ENCODE measurements at places on chromosomes 2 and 18.
A peak's percentile ranks its signal among the peaks of the same experiment; 100 is the strongest.

DNA sequence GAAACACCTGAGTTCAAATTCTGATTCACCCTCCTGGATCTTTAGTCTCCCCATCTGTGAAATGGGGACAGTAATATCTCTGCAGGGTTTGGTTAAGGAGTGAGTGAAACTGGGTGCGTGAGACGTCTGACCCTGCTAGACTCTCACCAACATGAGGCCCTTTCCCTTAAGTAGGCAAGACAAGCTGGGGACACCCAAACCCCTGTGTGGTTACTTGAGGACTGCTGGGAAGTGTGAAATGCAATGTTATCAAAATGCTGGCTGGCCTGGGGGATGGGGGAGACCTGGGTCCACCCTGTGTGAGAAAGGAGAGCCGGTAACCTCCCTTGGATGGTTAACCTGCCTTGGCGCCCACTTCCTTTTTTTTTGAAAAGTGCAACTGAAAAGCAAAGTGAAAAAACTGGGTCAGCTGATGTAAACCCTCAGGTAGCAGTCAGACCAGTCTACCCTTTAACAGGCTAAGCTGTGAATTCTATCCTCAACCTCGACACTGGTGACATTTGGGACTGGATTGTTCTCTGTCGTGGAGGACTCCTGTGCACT lies 82.3 kb downstream of the INPP5D start:
- no peak for DNase-seq

DNA sequence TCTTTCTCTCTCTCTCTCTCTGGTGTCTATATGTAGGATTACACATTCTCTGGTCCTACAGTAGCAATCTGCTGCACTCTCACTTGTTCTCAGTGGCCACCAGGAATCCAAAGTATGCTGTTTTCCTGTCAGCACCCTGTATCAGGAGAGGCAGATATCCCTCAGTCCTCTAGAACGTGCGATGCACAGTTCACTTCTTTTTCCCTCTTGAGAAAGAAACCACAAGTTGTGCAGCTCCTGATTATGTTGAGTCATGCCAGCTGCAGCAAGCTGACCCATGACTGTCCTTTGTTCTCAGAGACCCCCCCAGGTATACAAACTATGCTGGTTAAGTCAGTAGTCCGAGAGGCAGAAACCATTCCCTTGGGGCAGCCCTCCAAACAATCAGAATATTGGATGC lies 54.6 kb downstream of the LANCL1 start:
- no peak for DNase-seq

DNA sequence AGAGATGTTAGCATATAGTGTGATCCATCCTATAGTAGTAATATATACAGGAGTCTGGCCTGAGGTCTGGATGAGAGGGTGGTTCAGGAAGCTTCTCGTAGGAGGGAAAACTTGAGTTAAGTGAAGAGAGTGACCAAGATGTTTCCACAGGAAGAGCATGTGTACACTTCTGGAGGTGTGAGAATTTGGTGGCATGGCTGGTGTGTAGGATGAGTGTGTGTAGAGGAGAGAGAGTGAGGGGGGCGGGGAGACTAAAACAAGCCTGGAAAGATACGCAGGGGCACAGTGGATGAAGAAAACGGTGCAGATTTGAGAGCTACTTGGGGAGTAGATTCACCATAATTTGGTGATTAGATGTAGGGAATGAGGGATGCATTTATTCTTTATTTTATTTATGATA lies 43.5 kb upstream of the CTLA4 start:
- no peak for DNase-seq

DNA sequence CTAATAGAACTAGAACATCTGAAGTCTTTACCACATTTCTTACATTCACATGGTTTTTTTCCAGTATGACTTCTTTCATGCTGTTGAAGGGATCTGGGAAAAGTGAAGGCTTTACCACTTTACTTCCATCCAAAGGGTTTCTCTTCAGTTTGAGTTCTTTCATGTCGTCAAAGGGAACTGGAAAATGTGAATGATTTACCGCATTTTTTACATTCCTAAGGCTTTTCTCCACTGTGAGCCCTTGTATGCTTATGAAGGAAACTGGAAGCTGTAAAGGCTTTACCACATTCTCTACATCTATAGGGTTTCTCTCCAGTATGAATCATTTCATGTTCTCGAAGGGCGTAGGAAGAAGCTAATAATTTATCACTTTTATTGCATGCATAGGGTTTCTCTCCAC lies 46.7 kb downstream of the NBEAL1 start:
- DNase-seq = no peak

DNA sequence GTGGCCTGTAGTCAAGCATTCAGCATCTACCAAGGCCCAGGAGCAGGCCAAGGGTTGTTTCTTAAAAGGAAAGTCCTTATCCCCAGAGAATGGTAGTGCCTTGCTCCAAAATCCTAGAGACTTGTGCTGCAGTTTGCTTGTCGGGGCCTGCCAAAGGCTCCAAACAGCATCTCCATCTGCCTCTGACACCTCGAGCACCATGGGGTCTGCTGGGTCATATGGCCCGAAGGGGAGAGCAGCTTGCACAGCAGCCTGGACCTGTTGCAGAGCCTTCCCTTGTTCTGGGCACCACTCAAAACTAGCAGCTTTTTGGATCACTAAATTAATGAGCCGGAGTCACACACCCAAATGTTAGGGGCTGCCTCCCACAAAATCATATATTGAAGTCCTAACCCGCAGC lies 35.7 kb downstream of the GNAL start:
- no peak for DNase-seq

DNA sequence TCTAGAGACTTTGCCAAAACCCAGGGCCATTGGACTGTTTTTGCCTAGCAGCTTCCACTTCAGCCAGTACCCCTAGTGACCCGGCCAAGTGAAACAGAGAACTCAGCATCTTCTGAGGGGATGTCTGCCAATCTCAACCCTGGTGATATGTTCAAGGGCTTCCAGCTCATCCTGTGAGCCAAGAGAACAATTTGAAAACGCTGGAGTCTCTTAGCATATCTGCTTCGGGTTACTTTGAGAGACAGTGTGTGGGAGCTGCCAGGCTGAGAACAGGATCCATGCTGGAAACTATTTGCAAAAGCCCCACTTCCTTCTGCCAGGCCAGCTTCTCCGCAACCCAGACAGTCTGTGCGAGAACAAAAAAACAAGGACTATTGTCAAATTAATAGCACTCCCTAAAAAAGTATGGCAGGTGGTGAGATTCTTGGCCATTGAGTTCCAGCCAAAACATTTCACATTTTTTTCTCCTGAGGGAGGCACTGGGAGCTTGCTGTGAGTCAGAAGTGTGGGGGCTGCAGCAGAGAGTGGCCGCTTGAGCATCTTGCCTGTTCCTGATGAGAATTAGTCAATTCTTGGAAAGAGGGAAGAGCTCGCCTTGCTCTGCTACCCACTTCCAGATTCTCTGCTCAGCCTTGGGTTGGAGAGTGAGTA lies 395.6 kb upstream of the TRIB2 start:
- no peak for DNase-seq

- DNase-seq = no peak
These were observed 32.2 kb downstream of the IKZF2 start for GRCh38 chr2:213119061-213119809.

- DNase-seq = peak; percentile 86
These were observed 8.3 kb downstream of the OSR1 start for GRCh38 chr2:19349911-19350677.

- peak; percentile 58 for DNase-seq
These were observed 1.8 kb downstream of the ZFP36L2 start for GRCh38 chr2:43224571-43225092.

- DNase-seq = no peak
These were observed 80.4 kb upstream of the PROKR1 start for GRCh38 chr2:68562934-68563333.

DNA sequence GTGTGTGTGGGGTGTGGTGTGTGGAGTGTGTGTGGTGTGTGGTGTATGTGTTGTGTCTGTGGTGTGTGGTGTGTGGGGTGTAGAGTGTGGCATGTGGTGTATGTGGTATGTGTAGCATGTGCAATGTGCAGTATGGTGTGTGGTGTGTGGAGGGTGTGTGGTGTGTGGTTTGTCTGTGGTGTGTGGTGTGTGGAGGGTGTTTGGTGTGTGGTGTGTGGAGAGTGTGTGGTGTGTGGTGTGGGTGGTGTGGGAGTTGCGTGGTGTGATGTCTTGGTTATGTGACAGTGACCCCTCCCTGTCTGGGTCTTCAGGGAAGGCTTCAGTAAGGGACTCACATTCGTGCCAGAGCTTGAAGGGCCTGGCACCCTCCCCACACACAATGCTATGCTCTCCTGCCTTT lies 718.2 kb upstream of the SOX11 start:
- peak; percentile 2 for DNase-seq

DNA sequence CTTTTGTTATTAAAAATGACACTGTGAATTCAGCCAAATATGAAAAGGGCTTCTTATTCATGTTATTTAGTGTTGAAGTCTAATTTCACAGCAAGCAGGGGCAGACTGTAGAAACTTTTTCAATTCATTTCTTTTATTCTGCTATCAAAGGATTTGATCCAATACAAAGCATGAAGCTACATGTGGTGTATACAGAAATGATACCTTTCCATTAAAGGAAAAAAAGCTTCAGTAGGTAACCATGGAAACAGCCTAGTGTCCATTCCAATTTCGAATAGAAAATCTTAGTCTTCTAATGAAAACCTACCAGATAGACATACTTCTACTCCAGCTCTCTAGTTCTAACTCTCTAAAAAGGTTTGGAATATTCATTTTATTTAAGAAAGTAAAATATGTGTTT lies 276.2 kb upstream of the KCNJ3 start:
- no peak for DNase-seq

DNA sequence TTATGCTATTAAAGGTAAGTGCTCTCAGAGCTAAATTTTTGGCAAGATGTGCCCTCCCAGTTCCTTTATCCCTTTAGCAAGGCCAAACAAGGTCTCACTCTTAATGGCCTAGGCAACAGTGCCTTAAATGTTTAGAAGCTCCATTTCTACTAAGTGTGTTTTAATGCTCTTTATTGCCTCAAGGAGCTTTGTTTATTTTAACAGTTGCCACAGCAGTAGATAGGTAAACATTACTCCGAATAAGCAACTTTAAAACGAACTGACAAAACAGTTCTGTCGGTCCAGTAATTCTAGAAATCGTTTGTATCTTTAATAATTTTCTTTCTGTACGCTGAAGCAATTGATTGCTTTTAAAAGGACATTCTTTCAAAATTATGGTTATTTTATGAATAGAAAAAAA lies 74.5 kb downstream of the PIEZO2 start:
- no peak for DNase-seq

DNA sequence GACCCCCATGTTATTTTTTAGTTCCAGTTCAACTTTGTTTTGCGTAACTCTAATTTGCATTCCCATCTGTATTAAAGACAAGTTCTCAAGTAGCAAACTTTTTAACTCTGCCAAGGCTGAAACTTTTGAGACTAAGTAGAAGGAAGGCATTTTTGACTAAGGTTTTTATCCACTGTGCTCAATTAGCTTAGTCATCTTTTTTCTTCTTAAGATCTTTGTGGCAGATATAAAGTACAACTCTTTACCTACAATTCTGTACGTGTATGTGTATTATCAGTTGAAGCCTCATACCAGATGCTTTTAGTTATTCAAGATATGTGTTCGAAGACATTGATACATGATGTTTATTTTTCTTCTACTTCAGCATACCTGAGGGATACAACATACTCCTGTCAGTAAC lies 41.6 kb downstream of the CREB1 start:
- no peak for DNase-seq

DNA sequence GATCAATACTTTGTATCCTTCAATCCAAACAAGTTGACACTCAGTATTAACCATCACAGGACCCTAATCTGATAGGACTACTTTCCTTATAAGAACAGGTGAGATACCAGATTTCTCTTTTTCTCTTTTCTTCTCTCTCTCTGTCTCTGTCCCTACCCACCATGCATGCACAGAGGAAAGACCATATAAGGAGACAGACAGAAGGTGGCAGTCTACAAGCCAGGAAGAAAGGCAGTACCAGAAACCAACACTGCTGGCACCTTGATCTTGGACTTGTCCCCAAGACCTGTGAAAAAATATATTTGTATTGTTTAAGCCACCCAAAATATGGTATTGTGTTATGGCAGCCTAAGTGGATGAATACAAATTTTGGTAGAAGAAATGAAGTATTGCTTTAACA lies 156.2 kb upstream of the KCNH7 start:
- DNase-seq = no peak

GRCh38 chr18:74682141-74682990 lies 84.7 kb downstream of the ZNF407 start:
- no peak for DNase-seq

- DNase-seq = no peak
These were observed 4.7 kb upstream of the TEX261 start for GRCh38 chr2:70999362-70999761.

DNA sequence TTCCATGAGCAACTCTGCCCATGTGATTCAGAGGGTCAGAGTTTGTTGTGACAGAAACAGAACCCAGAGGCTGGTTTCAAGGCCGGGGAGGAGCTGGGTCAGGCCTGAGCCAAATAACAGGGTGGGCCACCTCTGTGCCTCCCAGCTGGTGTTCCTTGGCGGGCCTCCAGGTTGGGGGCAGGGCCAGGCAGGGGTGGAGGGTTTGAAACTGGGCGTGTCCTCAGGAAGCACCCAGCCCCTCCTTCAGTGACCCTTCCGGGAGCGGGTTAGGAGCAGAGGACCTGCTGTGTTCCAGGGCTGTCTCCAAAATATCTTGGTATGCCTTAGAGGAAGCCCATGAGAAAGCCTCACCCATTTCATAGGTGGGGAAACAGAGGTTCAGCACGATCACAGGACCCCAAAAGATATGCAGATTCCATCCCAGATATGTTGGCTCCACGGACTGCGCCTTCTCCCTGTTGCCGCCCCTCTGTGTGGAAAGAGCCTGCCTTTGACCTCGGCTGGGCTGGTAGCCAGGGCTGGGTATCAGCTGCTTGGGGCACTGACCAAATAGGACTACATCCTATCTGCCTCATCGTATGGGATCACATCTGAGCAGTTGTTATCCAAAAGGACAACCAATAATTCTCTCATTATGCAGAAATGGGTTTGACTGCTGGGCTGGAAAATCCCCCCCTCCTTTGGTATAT lies 74.8 kb upstream of the GLI2 start:
- no peak for DNase-seq

GRCh38 chr2:45328264-45328870 lies 282.7 kb downstream of the SRBD1 start:
- DNase-seq = no peak

DNA sequence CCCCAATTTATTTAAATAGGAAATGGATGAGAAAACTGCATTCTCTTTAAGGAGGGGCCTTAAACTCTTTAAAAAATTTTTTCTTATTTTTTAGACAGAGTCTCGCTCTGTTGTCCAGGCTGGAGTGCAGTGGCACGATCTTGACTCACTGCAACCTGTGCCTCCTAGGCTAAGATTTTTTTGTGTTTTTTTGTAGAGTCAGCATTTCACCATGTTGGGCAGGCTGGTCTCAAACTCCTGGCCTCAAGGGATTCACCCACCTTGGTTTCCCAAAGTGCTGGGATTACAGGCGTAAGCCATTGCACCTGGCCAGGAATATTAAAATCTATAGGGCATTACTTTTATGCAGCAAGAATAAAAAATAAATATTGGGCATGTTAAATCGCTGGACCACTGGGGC lies 56.0 kb downstream of the GALR1 start:
- no peak for DNase-seq

All from C1 segment of cervical spinal cord (tissue), 14 donors.